ENCODE measurements at places on chromosomes 12 and 14.

DNA sequence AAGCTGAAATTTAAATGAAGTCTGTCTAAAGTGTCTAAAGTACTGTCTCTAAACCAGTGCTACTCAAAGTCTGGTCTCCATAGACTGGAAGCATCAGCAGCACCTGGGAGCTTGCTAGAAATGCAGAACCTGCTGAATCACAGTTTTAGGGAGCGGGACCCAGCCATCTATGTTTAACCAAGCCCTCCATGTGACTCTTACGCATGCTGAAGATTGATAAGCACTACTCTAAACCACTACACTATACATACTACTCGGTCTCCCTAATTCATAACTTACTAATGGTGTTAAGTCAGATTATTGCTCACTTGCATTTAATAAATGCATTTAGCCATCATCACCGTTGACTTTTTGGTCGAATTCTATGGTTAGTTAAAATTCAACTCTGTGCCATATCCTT is 88.8 kb downstream of the SLC25A21 start:
- no peak for DNase-seq

GRCh38 chr14:92259613-92260357 is 63.2 kb upstream of the SLC24A4 start:
- no peak for DNase-seq

DNA sequence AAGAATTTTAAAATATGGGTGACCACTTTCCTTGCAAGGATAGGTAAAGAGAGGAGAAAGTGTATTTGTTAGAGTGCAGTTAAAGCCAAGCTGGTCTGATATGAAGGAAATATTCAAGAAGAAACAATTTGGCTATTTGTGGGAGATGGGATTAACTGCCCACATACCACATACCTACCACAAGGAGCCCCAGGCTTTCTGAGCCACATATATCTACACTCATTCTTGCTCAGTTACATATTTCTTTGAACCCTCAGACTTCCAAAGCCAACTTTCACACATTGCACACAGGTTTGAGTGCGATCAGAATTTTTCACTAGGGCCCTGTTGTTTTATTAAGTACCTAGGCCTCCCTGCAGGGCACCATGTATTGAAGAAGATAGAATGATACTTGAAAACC is 330.2 kb downstream of the ZFP36L1 start:
- DNase-seq: no peak

DNA sequence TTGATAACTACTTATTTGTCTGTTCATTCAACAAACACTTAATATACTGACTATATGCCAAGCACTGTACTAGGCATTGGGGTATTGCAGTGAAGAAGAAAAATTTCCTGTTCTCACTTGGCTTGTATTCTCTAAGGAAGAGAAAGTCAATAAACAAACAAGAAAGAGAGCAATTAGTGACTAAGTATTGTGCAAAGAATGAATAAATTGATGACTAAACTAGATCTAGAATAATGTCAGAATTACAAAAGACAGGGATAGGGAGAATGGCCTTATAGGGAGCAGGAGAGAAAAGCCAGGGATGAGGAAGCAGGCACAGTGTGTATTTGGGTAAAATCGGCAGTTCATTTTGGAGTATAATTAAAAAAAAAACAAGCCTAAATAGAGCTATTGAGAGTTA is 4.2 kb upstream of the LIN7A start:
- DNase-seq: no peak

GRCh38 chr12:30913323-30913722 is 13.2 kb upstream of the TSPAN11 start:
- no peak for DNase-seq

GRCh38 chr14:77098529-77099353 is 683 bp downstream of the CIPC start:
- no peak for DNase-seq

GRCh38 chr12:115094163-115094816 is 410.3 kb upstream of the TBX3 start:
- DNase-seq: no peak

- DNase-seq: no peak
Measured at GRCh38 chr12:130787041-130787440, 52.0 kb downstream of the STX2 start.

DNA sequence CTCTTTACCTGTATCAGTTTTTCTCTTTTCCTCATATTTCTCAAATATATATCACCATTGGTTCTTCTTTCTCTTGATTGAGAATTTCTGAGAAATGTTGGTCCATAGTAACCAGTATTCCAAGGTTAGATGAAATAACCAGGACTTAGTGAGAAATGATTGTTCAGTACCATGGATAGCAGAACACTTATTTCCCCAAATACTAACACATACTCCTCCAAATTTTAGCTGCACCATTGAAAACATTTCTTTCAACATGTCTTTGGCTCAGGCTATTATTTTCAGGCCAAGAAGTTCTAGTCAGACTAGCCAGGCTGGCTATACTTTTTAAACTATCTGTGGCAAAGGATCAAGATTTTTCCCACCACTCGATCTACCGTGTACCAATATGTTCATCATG is 113.3 kb downstream of the PTPRO start:
- DNase-seq: no peak

DNA sequence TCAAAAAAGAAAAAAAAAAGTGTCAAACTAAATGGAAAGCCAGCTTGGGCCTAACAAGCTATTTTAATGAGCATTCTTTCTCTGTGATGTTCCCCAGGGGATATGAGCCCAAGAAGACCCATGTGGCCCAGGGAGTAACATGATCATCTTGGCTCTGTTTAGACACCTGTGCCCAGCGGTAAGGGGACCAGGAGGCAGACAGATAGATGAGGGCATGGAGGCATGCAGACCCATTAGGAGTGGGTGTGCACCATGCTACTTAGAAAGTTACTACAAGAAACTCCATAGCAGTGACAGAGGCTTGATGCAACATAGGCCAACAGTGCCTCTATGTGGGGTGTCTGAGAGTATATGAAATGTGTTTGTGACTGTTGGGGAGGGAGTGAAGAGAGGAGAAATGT is 3.1 kb upstream of the CREBL2 start:
- DNase-seq: no peak

GRCh38 chr14:93959239-93960107 is 16.9 kb downstream of the ASB2 start:
- DNase-seq: no peak

DNA sequence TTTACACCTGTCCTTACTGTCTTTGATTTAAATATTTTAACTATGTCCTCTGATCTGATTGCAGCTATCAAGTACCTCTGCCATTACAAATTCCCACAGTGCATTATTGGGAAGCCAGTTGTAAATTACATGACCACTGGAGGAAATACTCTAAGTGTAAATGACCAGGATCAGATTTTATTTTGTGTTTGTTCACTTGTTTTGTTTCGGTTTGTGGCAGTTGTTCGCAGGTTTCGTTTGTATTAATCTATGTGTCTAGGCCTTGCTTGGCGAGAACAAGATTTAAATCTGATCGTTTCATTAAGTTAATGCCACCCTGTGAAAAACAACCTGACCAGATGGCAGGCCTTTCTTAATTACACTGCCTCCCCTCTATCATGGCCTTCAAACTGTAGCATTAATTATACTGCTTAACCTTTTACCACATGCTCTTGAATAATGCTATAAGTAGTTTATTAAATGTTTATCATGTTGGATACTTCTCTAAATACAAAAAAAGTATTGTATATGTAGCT is 990.1 kb downstream of the TMTC2 start:
- no peak for DNase-seq

- no peak for DNase-seq
Measured at GRCh38 chr12:114812858-114813761, 129.1 kb upstream of the TBX3 start.

- DNase-seq: no peak
Measured at GRCh38 chr12:42669553-42669952, 80.0 kb upstream of the PRICKLE1 start.

DNA sequence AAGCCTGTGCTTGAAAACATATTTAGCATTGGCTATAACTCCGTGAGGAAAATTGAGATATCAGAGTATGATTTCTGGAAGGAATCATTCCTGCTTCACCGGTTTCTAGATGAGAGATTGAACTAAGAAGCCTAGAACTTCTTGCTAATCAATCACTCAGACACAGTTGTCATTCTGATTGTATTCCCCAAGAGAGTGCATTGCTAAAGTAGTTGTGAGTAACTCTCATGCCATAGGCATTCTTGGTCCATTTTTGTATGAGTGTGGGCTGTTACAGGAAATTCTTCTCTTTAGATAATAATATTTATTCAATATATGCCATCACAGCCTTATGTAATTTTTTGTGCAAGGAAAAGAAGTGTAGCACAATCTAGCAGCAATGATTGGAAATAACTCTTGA is 893.3 kb upstream of the MDGA2 start:
- no peak for DNase-seq

- DNase-seq: no peak
Measured at GRCh38 chr12:15001733-15002382, 29.0 kb downstream of the PDE6H start.

DNA sequence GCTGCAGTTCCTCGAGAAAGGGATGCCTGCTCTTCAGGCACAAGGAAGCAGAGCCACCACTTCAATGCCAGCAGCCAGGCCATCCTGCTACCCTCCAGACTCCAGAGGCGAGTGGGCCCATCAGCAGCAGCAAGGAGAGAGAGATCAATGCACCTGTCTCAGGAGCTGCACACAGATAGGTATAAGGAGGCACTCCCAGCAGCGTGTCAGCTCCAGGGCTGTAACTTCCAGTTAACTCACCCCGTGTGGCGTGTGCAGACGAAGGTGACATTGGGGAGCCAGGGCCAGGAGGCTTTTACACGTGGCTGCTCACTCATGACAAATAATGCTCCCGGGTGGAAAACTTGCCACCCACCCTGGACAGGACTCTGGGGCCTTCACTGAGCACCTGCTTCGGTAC is 24.2 kb downstream of the GALNT16 start:
- DNase-seq: no peak

- no peak for DNase-seq
Measured at GRCh38 chr12:115470977-115471376, 787.0 kb upstream of the TBX3 start.

GRCh38 chr14:105315941-105316576 is 1.5 kb downstream of the PACS2 start:
- no peak for DNase-seq

DNA sequence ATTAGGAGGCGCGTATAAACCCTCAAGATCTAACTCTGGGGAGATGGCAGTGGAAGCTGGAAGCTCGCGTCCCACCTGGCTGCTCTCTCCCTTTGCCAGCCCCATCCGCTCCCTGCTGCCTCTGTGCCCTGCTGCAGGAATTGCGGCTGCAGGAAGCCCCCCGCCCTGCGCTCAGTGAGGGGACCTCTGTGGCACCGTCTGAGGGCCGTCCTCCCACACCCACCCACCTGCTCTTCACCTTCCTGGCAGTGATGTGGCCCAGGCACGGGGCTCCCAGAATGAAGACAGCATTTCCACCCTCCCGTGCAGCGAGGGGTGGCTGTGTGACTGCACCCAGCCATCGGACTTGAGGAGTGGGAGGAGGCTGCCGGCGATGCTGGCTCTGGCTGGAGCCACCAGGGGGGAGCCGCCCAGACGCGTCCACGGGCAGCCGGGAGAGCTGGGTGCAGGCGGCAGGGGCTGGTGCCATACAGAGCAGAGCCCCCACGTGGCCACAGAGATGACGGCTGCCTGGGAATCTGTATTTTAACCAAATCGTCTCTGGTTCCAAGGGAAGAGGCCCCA is 28.3 kb upstream of the GALNT9 start:
- DNase-seq: no peak

Measured in omental fat pad (tissue), 4 donors.